ENCODE measurements at places on chromosomes 12 and 14. TPM values are rescaled to one million over a fixed set of nuclear protein-coding genes. Genes with fewer than 3 reads are reported as not detected.

DNA sequence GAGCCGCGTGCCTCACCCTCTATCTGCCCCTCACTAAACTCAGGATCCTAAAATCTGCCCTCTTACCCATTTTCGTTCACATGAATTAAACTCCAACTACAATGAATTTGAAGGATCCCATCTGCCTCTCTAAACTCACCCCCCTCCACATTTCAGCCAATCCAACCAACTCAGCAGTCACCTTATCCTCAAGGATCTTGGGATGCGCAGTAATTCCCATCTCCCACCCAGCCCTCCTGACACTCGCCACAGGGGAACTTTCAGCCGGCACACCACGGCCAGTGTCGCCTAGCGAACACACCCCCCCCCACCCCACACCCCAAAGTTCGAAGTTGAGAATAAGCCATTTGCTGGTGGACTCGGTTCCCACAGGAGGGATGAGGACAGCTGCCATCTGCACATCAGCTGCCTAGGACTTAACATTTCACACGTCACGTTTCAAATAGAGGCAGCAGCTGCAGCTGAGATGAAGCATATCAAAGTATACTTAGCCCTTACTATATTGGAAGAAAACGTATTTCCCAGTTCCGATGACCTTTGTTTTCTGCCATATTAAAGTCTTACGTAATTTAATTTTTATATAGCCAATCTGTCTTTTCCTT lies 8.7 kb upstream of the SELPLG start:
- no peaks in the 10 kb centered on the region for H3K27me3 ChIP-seq
- no peak overlapping the region for H3K27ac ChIP-seq
- peaks cover 18% of the 10 kb centered on the region for H3K4me1 ChIP-seq
- H3K36me3 ChIP-seq, result peaks cover 30% of the 10 kb centered on the region
- no peak for DNase-seq
- no peak overlapping the region for H3K4me3 ChIP-seq

DNA sequence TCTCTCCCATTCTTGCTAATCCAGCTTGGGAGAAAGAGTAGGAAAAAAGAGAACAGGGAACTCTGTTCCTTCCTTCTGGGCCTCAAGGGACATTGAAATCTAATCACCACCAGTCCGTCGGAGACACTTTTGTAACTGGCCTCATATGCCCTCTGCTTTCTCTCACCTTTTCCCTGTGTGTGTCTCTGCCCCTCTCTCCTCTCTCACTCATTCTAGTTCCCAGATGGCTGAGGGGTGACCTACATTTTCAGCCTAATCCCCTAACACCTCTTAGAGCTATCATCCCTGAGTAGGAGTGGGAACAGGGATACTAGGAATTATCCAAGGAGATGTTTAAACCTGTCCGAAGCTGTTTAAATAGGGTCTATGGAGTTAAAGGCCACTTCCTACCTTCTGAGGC lies 8.9 kb upstream of the PCK2 start:
- H3K36me3 ChIP-seq, result no peaks in the 10 kb centered on the region
- no peak for DNase-seq
- no peaks in the 10 kb centered on the region for H3K27me3 ChIP-seq
- no peak overlapping the region for H3K27ac ChIP-seq
- peaks cover 12% of the 10 kb centered on the region for H3K4me1 ChIP-seq

The GLI1 gene
- total RNA-seq, result 3.0 TPM

GRCh38 chr12:119870457-119870856 lies 6.7 kb downstream of the CIT start:
- peaks cover 52% of the 10 kb centered on the region for H3K36me3 ChIP-seq
- no peaks in the 10 kb centered on the region for H3K27me3 ChIP-seq
- H3K27ac ChIP-seq, result peak overlapping the region; percentile 72
- H3K4me1 ChIP-seq, result peaks cover 13% of the 10 kb centered on the region
- DNase-seq, result peak; percentile 7

GRCh38 chr12:74552201-74552600 lies 14.6 kb downstream of the ATXN7L3B start:
- H3K36me3 ChIP-seq, result no peaks in the 10 kb centered on the region
- peak; percentile 12 for DNase-seq
- no peaks in the 10 kb centered on the region for H3K4me1 ChIP-seq

- no peaks in the 10 kb centered on the region for H3K27me3 ChIP-seq
- 0 out of 2 replicates have a peak, but pooled peaks cover 4% of the 10 kb centered on the region for H3K4me1 ChIP-seq
- H3K36me3 ChIP-seq, result peaks cover 14% of the 10 kb centered on the region
- peak; percentile 46 for DNase-seq
- H3K27ac ChIP-seq, result no peak overlapping the region
- peak overlapping the region; percentile 96 for H3K4me3 ChIP-seq
Observed at GRCh38 chr12:132561427-132562156, 48.8 kb downstream of the LRCOL1 start.

GRCh38 chr14:75311356-75311755 lies 32.7 kb downstream of the FOS start:
- no peak for DNase-seq
- peaks cover 15% of the 10 kb centered on the region for H3K4me1 ChIP-seq
- H3K36me3 ChIP-seq, result no peaks in the 10 kb centered on the region
- H3K27ac ChIP-seq, result no peak overlapping the region

- DNase-seq, result no peak
- no peaks in the 10 kb centered on the region for H3K36me3 ChIP-seq
- H3K27ac ChIP-seq, result no peak overlapping the region
- no peak overlapping the region for H3K4me3 ChIP-seq
Observed at GRCh38 chr14:25108959-25109358, 59.0 kb upstream of the STXBP6 start.

- DNase-seq, result peak; percentile 46
- no peak overlapping the region for H3K4me3 ChIP-seq
- peaks cover 17% of the 10 kb centered on the region for H3K4me1 ChIP-seq
- no peaks in the 10 kb centered on the region for H3K27me3 ChIP-seq
- no peak overlapping the region for H3K27ac ChIP-seq
- no peaks in the 10 kb centered on the region for H3K36me3 ChIP-seq
Observed at GRCh38 chr12:62802984-62803383, 132.0 kb downstream of the PPM1H start.

The MYH6 gene
- not detected for total RNA-seq

DNA sequence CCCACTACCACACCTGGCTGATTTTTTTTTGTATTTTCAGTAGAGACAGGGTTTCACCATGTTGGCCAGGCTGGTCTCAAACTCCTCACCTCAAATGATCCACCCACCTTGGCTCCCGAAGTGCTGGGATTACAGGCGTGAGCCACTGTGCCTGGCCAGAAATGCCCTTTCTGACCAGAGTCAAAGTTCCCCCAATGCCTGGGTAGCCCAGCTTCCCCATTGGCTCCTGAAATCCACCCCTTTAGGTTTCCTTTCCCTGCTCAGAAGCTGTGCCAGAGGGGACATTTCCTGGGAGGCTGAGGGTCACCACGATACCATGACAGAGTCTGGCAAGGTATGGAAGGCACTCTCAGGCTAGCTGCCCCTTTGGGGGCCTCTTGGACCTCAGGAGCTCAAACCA lies 3.5 kb downstream of the GSTZ1 start:
- peaks cover 15% of the 10 kb centered on the region for H3K4me1 ChIP-seq
- no peaks in the 10 kb centered on the region for H3K27me3 ChIP-seq
- DNase-seq, result no peak
- H3K36me3 ChIP-seq, result no peaks in the 10 kb centered on the region
- H3K4me3 ChIP-seq, result no peak overlapping the region

DNA sequence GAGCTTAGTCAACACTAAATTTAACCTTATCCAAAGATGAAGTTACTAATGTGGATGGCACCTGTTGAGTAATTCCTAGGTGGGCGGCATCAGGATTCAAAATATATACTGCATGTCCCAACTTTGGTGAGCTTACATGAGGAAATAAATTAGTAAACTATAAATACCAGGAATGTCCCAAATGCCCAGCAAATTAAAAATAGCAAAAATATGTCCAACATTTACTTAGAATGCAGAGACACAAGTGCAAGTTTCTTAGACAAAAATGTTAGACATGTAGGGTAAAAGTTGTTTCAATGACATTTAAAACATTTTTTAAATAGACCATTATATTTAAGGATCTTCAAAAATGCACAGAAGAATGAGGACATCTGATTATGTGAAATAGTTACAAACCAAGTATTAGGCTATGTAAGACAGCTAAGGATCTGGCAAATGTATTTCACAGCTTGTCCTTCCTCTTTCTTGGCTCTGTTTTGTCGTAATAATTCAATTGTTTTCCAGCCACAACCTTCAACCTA lies 115.9 kb downstream of the NAV3 start:
- H3K27me3 ChIP-seq, result no peaks in the 10 kb centered on the region
- no peaks in the 10 kb centered on the region for H3K36me3 ChIP-seq
- no peak for DNase-seq
- H3K4me3 ChIP-seq, result no peak overlapping the region
- peaks cover 42% of the 10 kb centered on the region for H3K4me1 ChIP-seq

- peak; percentile 88 for DNase-seq
- peaks cover 16% of the 10 kb centered on the region for H3K27me3 ChIP-seq
- H3K4me3 ChIP-seq, result peak overlapping the region; percentile 68
- no peak overlapping the region for H3K27ac ChIP-seq
- H3K4me1 ChIP-seq, result peaks cover 31% of the 10 kb centered on the region
- H3K36me3 ChIP-seq, result no peaks in the 10 kb centered on the region
Observed at GRCh38 chr12:57243521-57244311, 7.3 kb downstream of the STAC3 start.

Measured in PC-3 (cell line).